ENCODE measurements at places on chromosomes 7 and 10. TPM values are rescaled to one million over a fixed set of nuclear protein-coding genes. Genes with fewer than 3 reads are reported as not detected.

Gene MYL7
- polyA plus RNA-seq = 2.4 TPM

Gene HYAL4
- polyA plus RNA-seq = not detected

Gene ITPRID1
- polyA plus RNA-seq = not detected

Gene BTBD16
- polyA plus RNA-seq = not detected

Gene TMEM213
- polyA plus RNA-seq = not detected

Gene SMARCD3
- polyA plus RNA-seq = 10.6 TPM

Gene WNT16
- polyA plus RNA-seq = 40.3 TPM

Gene TEX36
- not detected for polyA plus RNA-seq

Gene CHCHD1
- 107 TPM for polyA plus RNA-seq
